Muscle of back (tissue), 13 donors: ENCODE measurements at places on chromosomes 7 and 10. TPM values are rescaled to one million over a fixed set of nuclear protein-coding genes. Genes with fewer than 3 reads are reported as not detected.

The ADCY1 gene
- 15.9 TPM for polyA plus RNA-seq

The STAMBPL1 gene
- polyA plus RNA-seq = 8.2 TPM

The DENND11 gene
- 9.5 TPM for polyA plus RNA-seq

The ZNF716 gene
- not detected for polyA plus RNA-seq

The VAX1 gene
- polyA plus RNA-seq = not detected

The TFEC gene
- 2.2 TPM for polyA plus RNA-seq

The TEX36 gene
- polyA plus RNA-seq = not detected

DNA sequence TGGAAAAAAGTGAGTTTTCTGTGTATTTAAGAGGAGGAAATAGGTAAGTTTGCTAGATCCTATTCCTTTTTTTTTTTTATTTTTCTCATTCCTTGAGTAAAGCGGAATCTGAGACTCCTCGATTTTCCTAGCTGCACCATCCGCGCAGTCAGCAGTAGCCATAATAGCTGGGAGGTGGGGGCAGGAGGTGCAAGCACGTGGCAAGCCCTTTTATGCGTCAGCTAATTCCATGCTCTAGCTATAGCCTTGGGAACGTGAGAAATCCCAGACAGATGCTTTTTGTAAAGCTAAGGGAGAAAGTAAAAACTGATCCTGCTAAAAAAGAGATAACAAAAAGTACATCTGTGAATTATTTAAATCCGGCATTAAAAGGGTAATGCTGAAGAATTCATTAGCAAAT is 33.2 kb upstream of the TPK1 start:
- no peak for DNase-seq

DNA sequence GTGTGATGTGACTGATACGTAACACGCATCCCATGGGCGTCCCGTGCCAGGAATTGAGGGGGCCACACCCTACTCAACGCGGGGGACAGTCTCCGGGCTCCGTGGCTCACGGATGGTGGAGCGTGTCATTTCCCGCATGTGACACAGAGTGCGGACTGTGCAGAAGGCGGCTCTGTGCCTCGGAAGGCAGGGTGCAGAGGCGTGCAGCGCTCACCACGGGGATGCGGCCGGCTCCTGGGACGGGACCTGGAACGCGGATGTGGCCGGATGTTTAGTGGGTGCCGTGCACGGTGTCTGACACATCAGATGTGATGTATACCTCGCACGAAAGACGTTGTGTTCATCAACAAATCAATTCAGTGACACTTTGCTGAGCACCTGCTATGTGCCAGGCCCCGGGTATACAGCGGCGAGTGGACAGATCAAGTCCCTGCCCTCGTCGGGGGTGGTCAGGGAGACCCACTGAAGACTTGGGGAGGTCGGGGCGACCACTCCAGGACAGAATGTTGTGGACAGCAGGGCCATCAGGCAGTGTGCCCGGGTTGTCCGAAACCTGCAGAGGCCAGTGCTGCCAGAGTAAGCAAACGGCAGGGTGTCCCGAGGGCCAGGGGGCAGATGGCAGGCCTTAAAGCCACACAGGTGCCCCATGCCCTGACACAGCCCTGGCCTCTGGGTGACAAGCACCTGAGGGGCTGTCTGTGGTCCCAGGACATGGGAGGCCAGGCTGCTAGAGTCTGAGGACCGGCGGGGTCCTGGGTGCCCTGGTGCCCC is 38.1 kb downstream of the MICALL2 start:
- no peak for DNase-seq

- no peak for DNase-seq
Measured at GRCh38 chr10:74383642-74384041, 232.6 kb downstream of the ADK start.

DNA sequence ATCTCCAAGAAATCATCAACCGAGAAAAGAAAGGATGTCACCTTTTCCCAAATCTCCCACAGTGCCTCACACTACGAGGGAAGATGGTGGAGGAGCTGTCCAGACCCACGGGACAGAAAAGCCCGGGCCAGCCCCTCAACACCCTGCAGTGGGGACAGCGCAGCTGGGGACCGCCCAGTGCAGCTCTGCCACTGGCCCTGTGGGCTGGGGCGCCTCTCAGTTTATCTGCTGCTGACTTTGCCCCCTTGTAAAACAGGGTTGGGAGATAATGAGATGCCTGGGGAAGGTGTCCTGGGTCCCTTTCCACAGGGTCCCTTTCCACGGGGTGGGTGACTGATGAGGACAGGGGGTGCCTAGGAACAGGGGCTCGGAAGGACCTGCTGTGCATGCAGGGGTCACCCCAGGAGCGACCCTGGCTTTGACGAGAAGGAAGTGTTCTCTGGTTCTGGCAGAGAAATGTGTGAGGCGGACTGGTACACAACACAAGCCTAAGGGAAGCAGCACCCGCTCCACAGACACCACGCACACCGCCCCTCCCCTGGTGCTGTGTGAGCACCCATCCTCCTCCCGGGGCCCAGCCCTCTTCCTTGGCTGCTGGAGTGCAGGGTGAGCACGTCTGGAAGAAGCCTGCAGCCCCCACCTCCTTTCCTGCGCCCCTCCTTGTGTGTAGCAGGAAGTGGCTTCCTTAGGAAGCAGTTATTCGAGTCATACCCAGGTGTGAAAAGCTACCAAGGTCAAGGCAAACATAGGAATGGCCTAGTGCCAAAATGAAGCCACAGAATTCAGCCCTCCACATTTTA is 339.9 kb downstream of the DNAJB6 start:
- DNase-seq = no peak

- DNase-seq = no peak
Measured at GRCh38 chr7:81327468-81328266, 408.8 kb upstream of the SEMA3C start.

GRCh38 chr10:102870221-102870620 is 951 bp downstream of the AS3MT start:
- peak; percentile 32 for DNase-seq

DNA sequence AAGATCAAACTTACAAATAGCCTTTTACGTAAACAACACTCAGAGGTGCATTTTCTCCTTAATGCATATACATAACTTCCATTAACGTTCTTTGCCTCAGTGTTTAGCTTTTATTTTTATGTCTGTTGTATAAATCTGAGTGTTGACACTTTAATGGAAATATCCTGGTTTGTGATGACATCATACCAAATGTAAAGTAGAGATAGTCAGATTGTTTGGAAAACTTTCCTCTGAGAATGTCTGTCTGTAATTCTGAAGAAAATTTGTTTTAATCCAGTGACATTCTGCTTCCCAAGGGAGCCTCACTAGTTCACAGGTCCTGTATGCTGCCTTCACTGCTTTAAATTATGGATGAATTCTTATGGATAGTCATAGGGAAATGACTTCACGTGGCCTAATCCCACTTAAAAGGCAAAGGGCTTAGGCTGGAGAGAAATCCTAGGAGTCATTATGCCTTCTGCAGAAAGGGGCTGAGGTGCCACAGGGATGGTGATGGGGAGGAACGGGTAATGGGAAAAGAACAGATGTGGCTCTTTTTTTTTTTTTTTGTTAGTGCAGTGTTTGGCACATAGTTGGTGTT is 93.2 kb downstream of the DNAJB9 start:
- no peak for DNase-seq

DNA sequence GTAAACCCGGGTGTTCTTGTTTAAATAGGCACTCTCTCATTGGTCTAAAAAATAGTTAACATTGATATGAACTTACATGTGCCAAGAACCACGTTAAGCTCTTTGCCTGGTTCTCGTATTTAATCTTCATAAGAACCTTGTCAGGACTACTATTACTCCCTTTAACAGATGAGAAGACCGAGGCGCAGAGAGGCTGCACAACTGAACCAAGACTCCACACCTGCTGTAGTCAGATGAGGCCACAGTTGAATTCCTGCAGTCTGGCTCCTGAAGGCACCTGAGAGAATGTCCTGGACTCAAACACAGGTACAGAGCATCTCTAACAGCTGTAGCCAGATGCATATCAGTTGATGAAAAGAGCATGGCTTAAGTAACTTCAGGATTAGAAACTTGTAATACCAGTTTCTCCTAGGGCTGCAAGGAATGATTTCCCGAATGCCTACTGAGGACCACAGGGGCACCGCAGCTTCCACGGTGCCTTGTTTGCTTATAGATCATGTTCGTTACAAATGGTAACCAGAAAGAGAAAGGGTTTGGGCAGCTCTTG is 9.5 kb downstream of the DDC start:
- DNase-seq = no peak

- peak; percentile 47 for DNase-seq
Measured at GRCh38 chr10:128339753-128340152, 213.5 kb upstream of the MKI67 start.

DNA sequence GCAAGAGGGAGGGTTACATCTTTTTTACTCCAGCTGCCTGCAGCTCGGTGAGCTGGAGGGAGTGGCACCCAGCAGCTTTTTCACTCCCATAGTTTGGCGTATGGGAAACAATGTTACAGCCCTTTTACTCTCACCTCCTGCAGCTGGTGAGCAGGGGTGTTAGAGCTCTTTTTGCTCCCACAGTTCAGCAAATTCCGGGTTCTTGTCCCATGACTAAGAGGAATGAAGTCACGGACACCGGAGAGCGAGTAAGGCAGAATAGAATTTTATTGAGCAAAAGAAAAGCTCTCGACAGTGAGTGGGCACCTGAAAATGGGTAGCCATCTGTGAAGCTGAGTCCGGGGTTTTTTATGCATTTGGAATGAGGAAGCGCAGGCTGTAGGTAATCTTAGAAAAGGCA is 446.6 kb downstream of the GFRA1 start:
- no peak for DNase-seq

- peak; percentile 89 for DNase-seq
Measured at GRCh38 chr10:130179640-130180039, 43.4 kb downstream of the GLRX3 start.

- no peak for DNase-seq
Measured at GRCh38 chr7:44823255-44823781, 24.6 kb downstream of the H2AZ2 start.

- no peak for DNase-seq
Measured at GRCh38 chr10:126808103-126808502, 97.1 kb upstream of the DOCK1 start.
